ENCODE measurements at places on chromosomes 6 and 20.

DNA sequence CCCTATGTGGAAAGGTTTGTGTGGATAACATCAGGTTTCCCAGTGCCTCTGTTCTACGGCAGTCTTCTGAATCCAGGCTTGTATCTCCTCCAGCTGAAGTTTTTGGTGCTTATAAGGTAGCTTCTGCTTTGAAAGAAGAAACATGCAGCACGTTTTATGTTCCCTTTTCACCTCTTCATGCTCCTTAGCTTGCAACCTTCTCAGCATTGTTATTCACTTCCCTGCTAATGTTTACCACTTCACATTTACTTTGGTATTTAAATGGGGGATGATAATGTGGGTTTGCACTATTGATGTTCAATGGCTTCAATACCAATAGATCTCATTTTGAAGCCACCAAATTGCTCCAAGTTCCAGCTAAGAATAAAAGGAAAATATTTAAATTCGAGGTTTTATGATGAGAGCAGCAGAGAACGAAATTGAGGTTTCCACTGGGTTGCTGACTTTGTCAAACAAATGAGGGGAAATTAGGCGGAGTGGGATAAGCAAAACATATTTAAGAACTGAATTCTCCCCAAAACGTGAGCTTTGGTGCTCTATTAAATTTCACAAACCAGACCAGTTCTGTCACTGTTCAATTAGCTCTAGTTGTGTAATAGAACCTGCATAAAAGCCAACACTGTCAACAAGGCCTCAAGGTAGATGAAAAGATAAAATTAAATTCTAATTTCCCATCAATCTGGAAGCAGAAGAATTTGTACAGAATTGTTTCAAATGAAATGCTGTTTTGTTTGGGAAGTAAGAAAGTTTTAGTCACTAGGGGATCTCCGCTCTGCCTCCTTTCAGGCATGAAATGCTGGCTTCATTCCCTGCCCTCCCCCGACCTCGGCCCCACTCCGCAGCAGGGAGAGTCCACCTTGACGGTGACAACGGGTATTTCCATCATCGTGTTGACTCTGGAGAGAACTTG, 1.4 kb downstream of the IL22RA2 start:
- no peak for DNase-seq

DNA sequence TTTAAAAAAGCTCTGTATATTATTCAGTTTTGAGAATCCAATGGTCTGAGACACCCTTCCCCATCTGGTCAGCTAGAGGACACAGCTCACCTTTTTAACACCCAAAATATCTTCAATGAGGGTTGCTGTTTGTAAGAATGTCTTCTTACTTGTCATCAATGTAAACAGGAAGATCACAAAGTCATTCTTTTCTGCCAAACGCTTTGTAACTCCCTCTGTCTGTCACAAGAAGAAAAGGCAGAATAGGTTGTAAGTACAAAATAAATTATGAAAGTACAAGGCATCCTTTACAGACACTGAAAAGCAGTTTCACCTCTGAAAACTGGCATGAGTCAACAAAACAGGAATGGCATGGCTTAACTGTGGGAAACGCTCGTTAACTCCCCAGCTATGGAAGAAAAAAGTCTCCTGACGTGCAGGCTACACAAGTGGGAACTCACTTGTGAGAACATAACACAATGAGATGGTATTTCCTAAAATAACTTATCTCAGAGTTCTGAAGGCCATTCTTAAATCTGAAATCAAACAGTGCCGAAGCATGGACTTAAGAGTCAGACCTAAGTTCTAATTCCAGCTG, 42.7 kb downstream of the TRPC4AP start:
- DNase-seq, result no peak

DNA sequence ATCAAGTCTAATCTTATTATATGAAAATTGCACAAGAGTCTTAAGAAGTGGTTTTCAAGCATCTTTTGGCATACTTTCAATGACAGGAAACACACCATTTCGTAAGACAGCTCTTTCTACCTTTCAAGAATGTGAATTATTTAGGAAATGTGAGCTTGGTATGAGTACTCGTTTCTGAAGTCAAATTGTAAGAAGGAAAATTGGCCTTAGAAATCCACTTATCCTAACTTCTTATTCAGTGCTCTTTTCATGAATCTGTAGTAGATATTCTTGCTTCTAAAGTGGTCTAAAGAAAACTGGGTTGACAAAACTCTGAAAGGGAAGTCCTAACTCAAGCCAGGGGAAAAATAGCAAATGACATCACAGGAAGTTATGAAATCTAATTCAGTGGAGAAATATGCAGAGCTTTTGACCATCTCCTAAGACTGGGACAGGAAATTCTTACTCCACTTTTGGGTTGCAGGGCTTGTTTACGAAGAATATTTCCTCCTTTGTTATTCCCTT, 38.5 kb upstream of the OGFRL1 start:
- DNase-seq, result no peak

GRCh38 chr6:3359973-3360726, 96.7 kb downstream of the SLC22A23 start:
- peak; percentile 49 for DNase-seq

- no peak for DNase-seq
Measured at GRCh38 chr20:32549842-32550241, 35.3 kb downstream of the NOL4L start.

- DNase-seq, result peak; percentile 96
Measured at GRCh38 chr6:37134396-37135191, 35.4 kb upstream of the PIM1 start.

GRCh38 chr6:39821742-39822532, 29.8 kb downstream of the DAAM2 start:
- DNase-seq, result no peak

- DNase-seq, result no peak
Measured at GRCh38 chr20:1263853-1264252, 2.2 kb upstream of the SNPH start.

DNA sequence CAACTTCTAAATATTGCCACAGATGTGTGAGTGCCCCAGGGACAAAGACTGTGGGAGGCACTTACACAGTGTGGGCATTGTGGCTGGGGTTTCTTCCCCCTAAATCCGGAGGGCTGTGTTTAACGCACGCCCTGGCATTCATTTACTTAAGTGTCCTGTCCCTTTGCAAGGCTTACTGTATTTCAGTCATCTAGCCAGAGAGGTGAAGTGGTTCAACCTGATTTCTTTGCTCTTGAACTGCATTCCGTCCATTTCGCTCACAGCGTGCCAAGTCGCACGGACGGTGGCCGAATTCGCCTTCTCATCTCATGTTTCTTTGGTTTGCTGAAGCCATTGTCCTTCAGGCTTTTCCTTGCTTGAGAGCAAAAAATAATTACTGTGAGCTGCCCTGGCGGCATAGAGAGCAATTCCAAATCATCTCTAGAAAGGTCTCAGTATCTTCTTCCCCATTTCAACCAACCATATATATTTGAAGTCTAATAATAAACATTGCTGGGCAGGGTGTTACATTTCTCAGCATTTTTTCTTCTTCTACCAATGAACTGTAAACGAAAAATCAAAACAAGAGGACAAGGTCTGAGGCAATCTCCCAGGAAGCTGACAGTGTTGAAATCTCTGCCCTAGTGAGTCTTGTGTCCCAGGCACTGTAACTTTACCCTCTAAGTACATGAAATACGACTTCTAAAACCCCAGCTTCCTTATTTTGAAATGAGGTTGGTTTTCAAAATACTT, 16.9 kb downstream of the SYTL3 start:
- DNase-seq, result no peak

GRCh38 chr6:53815381-53816119, 20.7 kb downstream of the LRRC1 start:
- no peak for DNase-seq

GRCh38 chr6:9890469-9890868, 524.4 kb downstream of the TFAP2A start:
- DNase-seq, result no peak

DNA sequence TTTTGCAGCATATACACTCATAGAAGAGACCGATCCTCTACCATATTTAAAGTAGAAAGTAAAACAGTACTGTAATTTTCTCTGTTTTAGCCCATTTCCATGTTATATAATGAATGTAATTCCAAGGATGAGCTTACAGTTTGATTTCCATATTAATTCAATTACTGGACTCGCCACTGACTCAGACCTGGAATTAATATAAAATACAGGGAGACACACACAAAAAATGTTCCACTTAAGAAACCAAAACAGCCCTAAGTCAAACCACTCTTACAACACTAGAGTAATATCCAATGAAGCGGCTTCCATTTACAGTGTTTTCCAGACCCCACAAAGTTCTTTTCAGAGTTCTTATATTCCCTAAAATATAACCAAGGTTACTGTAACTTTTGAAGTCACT, 110.6 kb downstream of the BACH2 start:
- DNase-seq, result no peak

DNA sequence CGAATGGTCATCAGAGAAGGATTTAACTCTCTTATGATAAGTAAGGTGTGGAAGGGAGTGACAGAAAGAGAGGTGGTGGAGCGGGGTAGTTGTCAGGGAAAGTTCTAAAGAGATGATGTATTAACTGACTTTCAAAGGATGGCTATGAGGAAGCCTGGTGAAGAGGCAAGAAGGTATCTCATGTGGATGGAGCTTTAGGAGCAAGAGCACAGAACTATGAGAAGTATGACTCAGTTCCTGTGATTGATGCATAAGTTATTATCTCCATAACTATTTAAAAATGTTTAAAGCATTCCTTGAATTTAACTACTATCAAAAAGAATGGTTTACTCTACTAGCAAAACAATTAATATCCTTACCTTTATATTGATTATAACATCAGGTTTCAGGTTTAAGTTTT, 28.8 kb downstream of the AK9 start:
- DNase-seq, result no peak

- no peak for DNase-seq
Measured at GRCh38 chr20:20503777-20504530, 136.1 kb downstream of the INSM1 start.

GRCh38 chr6:93318121-93318520, 101.2 kb downstream of the EPHA7 start:
- DNase-seq, result no peak

- no peak for DNase-seq
Measured at GRCh38 chr6:127494240-127494767, 24.8 kb downstream of the MTCL3 start.

- no peak for DNase-seq
Measured at GRCh38 chr20:38369389-38369788, 23.1 kb downstream of the LBP start.

GRCh38 chr20:3515379-3516170, 44.8 kb downstream of the ATRN start:
- DNase-seq, result no peak

- peak; percentile 37 for DNase-seq
Measured at GRCh38 chr6:14502551-14502950, 385.0 kb downstream of the CD83 start.

- no peak for DNase-seq
Measured at GRCh38 chr6:145744619-145745018, 9.3 kb upstream of the EPM2A start.

- no peak for DNase-seq
Measured at GRCh38 chr6:93226822-93227221, 192.5 kb downstream of the EPHA7 start.

GRCh38 chr6:77324866-77325265, 138.4 kb downstream of the HTR1B start:
- no peak for DNase-seq

All from LoVo (cell line).